ENCODE measurements at places on chromosomes 6 and 20. TPM values are rescaled to one million over a fixed set of nuclear protein-coding genes. Genes with fewer than 3 reads are reported as not detected.

GRCh38 chr6:111477481-111477938, 5.5 kb downstream of the REV3L start:
- no peak for DNase-seq

GRCh38 chr20:7971536-7972280, 31.4 kb upstream of the HAO1 start:
- DNase-seq = peak; percentile 34

GRCh38 chr6:29632789-29633533, at the start of gene GABBR1:
Gene GABBR1 (minus strand): TSS chr6:29633183. CDS start chr6:29632385, 798 bp downstream.
- DNase-seq = peak; percentile 95

- no peak for DNase-seq
Measured at GRCh38 chr6:132399376-132400074, 1.8 kb downstream of the MOXD1 start.

- DNase-seq = no peak
Measured at GRCh38 chr6:1781152-1781816, 171.6 kb downstream of the FOXC1 start.

DNA sequence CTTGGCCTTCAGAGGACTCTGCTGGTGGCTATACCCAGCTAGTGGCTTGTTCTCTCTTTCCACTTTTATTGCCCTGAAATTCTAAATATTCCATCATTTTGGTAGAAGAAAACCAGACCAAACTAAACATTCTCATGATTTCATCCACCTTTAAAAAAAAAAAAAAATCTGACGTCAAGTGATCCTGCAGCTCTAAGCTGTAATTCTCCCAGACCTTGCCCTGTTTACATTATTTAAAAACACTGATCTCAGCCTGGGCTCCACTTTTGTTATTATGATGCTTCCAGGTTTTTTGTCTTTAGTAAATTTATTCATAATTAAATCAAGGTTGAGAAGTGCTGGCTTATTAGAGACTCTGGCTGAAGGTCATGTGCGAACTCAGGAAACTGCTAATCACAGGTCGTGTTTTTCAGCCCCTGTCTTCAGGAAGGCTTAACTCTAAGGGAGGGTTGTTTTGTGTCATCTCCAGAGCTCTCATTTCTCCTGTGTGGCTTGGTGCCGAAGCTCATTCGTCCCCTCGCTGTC, 114.4 kb downstream of the MTHFD1L start:
- DNase-seq = no peak

- DNase-seq = no peak
Measured at GRCh38 chr6:167669553-167669849, 157.2 kb upstream of the AFDN start.

- DNase-seq = peak; percentile 28
Measured at GRCh38 chr6:149840345-149841075, 23.6 kb downstream of the LRP11 start.

GRCh38 chr6:43416935-43417334, 10.4 kb upstream of the ABCC10 start:
- no peak for DNase-seq

- DNase-seq = no peak
Measured at GRCh38 chr6:24659561-24659960, 7.1 kb downstream of the TDP2 start.

- DNase-seq = no peak
Measured at GRCh38 chr6:39041072-39041471, 7.5 kb upstream of the GLP1R start.

DNA sequence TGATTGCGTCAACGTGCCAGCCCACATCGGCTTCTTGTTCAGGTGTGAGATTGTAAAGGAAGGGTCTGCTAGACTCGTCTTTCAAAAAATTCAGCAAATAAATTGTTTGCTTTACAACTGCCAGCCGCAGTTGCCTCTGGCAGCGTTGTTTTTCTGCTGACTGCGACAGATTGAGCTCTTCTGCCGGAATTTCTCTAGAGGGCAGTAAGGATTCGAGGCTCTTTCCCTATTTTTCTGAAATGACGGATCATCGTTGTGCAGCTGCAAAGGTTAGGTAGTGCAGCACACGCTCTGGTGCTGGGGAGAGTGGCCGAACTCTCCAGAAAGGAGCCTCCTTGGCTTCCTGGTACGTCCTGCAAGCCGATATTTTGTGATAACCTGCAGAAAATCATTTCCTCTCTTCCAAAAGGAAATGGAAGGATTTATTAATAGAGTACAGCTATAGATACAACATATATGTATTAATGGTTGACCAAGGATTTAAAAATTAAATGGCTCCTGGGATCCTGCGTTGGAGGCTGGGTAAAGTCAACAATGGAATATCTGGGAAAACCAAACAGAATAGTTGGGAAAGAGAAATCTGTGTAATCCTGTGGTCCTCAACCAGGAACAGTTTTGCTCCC, 121.9 kb upstream of the ZFP64 start:
- peak; percentile 33 for DNase-seq

DNA sequence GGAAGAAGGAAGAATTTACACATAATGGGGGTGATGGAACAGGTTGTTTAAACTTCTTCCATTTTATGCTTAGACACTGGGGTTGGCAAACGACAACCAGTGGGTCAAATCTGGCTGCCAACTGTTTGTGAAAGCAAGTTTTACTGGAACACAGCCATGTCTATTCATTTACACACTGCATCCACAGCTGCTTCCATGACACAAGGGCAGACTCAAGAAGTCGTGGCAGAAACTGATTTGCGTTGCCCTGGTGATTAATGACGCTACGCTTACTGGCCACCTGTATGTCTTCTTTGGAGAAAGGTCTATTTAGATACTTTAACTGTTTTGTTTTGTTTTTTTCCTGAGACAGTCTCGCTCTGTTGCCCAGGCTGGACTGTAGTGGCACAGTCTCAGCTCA, 19.0 kb downstream of the CTCFL start:
- DNase-seq = no peak

Gene ARHGAP40
- total RNA-seq = not detected

Gene PAK5
- total RNA-seq = not detected

Gene BANF2
- not detected for total RNA-seq

Gene MUCL3
- total RNA-seq = not detected

Gene SMLR1
- total RNA-seq = not detected

Gene PKIB
- total RNA-seq = not detected

Gene SYCP2L
- total RNA-seq = 0.68 TPM

Gene EFCAB8
- not detected for total RNA-seq

Gene BMP6
- 13.4 TPM for total RNA-seq

Gene PLCB1
- not detected for total RNA-seq

Gene PPP1R14C
- total RNA-seq = not detected

Data from G401 (cell line).